Stimulated activated CD4-positive, alpha-beta T cell treated with anti-CD3 and anti-CD28 coated beads, Interleukin-4, amount 100 ng/mL, for 1 hour (primary cell): ENCODE measurements at places on chromosomes 3 and 15.

DNA sequence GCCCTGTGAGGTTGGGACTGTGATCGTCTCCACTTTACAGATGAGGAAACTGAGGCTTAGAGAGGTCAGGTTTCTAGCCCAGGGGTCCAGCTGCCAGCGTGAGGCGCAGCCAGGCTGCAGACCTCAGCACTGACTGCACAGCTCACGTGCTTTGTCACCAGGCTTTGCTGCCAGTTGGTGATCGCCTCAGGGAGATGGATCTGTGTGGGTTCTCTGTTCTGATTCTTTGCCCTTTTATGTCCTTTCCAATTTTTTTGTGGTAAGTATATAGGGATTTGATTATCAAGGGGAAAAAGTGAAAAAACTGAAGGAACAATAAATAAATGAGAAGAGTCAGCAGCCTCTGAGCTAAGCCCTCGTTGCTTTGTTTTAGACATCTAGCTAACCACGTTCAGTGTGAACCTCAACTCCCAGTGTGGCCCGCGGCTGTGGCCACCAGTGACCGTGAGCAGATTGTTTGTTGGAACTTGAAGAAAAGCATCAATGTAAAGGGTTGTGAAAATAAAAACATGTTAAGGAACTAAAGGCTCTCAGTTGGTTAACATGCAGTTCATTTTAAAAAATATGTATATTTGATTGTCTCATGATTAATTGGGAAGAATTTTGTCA, 117.6 kb downstream of the PDE8A start:
- no peak for DNase-seq

- peak; percentile 31 for DNase-seq
Observed at GRCh38 chr15:59247364-59247763, 40.7 kb downstream of the LDHAL6B start.

DNA sequence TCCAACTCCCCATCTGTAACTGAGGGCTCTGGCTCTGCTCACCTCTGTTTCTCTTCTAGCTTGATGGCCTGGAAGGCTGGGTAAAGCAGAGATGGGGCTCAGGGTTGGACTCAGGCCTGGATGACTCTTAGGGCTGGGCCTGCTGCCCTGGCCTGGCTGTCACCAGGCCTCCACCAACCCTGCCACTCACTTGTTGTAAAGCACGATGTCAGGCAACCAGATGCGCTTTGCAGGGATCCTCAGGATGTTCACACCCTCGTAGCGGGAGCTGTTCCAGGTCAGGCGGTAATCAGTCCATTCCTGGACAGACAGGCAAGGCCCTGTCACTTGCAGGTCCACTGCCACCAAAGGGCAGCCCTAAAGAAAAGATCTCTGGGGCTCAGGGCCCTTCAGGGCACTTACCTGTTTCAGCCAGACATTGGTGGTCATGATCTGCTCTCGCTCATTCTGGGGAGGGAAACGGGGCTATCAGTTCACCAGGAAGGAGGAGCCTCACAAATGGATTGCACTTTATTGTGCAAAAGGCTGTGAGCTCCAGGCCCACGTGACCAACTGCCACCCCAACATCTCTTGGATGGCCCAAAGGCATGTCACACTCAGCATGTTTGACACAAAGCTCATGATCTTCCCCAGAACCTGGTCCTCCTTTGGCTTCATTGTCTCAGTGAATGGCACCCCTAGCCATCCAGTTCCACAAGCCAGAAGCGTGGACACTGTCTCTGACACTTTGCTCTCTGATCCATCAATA, 9.9 kb downstream of the CHRNB4 start:
- no peak for DNase-seq

DNA sequence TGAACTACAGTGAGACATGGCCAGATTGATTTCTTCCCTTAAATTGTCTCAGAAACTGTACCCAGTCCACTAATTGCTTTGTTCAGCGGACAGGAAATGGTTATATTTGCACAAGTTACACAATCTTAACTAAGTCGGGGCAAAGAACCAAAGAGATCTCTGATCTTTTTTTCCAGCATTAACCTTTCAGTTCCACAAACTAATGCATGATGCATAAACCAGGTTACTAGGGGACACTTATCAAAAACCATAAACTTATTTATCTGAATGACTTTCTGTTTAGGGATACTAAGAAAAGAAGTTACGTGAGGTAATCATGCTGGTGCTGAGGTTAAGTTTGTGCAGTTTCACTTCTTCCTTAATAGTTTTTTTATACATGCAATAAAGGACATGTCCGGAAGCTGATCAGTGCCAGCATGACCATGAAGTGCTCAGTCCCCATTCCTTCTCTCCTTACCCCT, 22.4 kb downstream of the FNDC3B start:
- DNase-seq, result no peak

DNA sequence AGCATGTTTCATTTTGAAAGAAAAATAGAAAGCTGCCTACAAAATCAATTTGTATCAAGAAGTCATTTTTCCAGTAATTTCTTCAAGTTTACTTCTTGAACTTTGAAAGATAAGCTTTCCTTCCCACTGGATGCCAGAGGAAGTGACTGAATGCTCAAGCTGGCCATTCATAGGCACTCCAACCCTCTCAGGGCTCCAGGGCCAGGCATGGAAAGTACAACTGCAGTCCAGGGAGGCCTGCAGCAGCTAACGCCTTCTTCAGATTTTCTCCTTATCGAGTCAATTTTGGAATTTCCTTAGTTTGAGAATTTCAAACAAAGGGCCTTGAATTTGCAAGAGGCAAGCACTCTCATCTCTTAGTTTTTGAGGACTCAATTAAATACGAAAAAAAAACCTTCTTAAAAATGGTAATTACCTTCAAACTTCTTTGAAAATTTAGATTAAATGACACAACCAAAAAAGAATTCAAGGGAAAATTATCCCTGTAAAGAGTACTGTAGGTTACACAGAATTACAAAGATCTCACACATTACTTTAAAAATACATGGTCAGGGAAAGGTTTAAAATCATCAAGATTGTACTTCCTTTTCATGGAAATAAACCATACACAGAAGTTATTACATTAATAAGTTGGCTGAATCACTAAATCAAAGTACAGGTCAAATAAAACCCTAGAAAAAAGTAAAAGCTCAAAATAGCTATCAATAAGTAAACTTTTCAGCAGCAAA, 2.5 kb downstream of the UBP1 start:
- DNase-seq, result no peak

- no peak for DNase-seq
Observed at GRCh38 chr3:22156868-22157267, 405.9 kb upstream of the ZNF385D start.

- DNase-seq, result no peak
Observed at GRCh38 chr3:189474944-189475343, 156.2 kb upstream of the TP63 start.

- no peak for DNase-seq
Observed at GRCh38 chr3:143160437-143160836, 40.9 kb downstream of the CHST2 start.

DNA sequence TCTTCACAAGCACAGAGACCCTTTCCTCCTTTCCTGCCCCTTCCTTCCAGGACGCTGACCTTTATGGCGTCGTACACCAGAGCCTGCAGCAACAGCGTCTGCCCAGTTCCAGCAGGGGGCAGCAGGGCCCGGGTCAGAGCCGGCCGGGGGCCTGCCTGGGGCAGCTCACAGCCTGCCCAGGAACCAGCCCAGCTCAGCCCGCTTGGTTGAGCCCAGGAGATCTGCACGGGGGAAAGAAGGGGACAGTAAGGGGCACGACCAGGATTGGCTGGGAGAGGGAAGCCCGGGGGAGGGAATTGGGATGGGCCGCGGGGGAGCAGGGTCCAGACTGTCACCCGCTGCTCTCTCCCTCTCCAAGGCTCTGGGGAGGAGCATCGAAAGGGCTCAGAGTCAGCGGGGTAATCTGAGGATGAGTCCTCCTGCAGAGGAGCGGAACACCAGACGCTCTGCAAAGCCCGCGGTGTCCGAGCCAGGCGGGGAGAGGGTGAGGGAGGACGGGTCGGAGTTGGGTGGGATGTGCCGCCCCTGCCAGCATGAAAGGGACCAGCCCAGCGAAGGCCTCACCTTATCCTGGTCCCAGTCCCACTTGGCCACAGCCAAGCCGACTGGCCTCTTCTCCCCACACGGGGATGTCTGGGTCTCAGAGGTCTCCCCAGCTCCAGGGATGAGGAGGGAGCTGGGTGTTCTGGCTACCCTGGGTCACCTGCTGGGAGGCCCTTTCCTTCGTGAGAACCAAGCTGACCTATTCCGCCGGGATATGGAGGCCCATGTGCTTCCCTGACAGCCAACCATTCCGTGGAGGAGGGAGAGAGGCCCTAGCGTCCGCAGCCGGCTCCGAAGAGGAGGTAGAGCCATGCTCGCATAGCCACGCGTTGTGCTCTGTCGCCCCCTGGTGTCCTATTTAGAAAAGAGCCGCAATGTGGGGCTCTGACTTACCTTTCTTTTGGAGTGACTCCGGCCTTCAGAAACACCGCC, 7.4 kb upstream of the IGDCC3 start:
- DNase-seq, result peak; percentile 81

DNA sequence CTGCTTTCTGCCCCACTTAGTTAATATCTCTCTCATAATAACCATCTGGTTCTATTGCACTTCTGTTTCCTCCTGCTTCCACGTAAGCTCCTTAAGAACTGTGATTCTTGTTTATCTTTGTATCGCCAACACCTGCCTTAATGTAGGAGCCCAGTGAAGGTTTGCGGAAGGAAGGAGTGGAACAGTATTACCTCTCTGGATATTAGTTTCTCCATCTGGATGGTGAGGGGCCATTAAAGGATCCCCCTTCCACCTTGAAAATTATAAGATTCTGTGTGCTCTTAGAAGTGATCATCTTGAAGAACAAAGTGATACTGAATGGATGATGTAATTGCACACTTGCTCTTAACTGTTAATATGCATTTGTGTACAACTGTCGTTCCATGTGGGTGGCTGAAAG, 2.2 kb downstream of the CHRNA5 start:
- no peak for DNase-seq

DNA sequence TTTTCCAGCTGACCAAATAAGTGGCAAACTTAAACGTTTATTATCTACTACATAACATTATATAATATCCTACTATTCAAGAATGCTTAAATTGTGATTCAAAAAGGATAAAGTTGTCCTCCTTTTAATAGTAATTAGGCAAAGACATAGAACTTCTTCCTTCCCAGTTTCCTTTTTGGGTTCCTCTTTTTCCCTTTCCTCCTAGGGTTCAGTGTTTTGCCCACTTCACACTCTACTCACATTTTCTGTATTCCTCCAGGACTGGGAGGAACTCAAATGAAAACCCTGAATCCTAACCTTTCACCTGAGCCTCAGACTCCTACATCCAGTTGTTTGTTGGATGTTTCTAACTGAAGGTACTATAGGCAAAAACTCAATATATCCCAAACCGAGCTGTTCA, 132.5 kb downstream of the PEAK1 start:
- DNase-seq, result no peak

DNA sequence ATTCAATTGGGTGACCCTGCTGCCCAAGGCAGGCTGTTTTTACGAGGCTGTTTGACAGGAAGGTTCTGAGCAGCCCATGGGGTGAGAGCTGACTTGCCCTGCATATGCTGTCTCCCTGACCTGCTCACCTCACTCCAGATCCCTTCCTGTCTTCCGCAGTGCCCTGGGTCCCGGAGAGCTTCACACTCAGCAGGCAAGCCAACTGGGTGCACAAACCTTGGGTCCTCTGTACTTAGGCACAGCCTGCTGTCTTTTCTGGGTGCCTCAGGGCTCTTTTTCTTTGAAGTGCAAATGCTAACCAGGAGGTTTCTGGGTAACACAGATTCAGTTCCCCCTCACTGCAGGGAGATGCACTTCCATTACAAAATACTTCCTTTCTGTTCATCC, 32.8 kb downstream of the ZXDC start:
- no peak for DNase-seq

- DNase-seq, result no peak
Observed at GRCh38 chr3:154095832-154096421, 25.3 kb upstream of the ARHGEF26 start.

GRCh38 chr15:29880886-29881285, 58.6 kb upstream of the TJP1 start:
- no peak for DNase-seq

GRCh38 chr3:78421247-78421966, 1346.4 kb downstream of the ROBO1 start:
- no peak for DNase-seq

- DNase-seq, result no peak
Observed at GRCh38 chr15:93217343-93217742, 128.3 kb upstream of the RGMA start.

DNA sequence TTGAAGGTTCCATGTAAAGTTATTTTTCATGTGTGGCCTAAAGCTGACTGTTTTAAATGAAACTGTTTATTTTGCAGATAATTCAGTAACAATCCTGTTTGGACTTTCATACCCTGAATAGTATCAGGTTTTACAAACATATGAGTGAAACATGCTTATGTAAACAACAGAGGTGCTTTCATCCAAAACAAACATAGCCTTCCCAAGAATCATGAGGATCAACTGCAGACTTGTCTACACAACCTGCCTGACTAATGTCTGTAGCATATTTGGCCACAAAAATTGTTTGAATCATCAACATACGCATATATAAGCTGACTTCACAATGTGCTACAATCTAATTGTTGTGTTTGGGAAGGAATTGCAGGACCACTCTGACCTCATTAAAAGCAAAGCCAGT, 190.4 kb downstream of the DIPK2A start:
- DNase-seq, result no peak

DNA sequence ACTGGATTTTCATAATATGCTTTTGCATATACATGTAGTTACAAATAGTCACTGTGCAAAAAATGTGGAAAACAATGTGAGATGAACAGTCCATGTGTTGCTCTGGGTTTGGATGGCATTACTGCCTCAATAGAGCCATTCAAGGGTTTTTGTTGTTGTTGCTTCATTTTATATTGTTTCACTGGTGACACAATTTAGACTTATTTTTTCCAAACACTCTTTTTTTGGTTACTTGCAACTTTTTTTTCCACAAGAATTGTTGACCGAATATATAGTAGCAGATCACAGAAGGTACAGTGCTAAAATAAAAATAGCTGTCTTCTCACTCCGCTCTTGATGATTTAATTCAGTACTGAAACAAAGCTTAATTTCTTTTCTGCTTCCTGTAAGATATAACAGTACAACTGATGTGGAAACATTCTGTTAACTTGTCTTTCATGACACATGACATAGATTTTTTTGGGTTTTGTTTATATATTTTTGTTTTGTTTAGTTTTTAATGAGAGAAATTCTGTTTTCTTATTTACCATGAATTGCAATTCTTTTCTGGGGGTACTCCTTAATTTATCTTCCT, 618.6 kb downstream of the NAALADL2 start:
- DNase-seq, result no peak

- no peak for DNase-seq
Observed at GRCh38 chr15:29838352-29839010, 16.2 kb upstream of the TJP1 start.

DNA sequence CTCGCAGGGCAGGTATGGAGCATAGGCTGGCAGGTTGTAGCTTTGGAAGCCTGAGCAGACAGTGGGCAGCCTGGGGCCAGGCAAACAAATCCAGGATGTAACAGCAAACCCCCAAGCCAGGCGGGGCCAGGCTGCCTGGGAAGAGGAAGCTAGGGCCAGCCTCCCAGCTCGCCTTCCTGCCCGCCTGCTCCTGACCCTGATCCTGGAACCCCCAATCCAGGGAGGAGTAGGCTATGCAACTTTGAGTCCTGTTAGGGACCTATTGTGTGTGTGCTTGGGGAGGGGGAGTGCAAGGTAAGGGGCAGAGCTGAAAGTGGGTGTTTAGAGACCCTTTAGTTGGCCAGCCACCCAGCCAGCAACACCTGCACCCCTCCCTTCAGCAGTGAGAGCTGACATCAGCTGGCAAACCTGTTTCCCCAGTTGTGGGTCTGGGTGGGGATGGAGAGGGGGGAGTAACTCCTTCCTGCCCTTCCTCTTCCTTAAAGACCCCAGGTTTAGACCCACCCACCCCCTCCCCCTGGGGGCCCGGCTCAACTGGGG, 2.5 kb downstream of the NBEAL2 start:
- no peak for DNase-seq

- no peak for DNase-seq
Observed at GRCh38 chr3:11567516-11568467, 75.9 kb downstream of the VGLL4 start.
